ENCODE measurements at places on chromosomes 1 and 21. TPM values are rescaled to one million over a fixed set of nuclear protein-coding genes. Genes with fewer than 3 reads are reported as not detected.

DNA sequence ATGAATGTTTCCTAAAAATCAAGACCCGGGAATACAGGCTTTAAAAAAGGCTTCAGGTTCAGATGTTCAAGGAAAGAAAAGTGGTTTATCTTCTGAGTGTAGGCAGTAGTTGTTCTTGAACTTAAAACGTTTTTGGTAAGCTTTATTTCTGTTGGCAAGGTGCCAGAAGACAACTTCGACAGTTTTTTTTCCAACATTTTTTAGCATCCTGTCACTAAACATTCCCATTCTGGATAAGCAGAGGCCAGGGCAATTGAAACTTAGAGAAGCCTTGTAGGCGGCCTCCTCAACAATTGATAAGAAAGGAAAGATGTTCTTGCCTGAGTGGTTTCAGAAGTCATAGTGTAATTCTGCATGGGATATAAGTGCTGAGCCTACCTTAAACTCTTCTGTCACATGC, 66.7 kb downstream of the PATJ start:
- H3K36me3 ChIP-seq, result peaks cover 11% of the 10 kb centered on the region
- H3K27me3 ChIP-seq, result no peaks in the 10 kb centered on the region
- DNase-seq, result no peak
- no peak overlapping the region for H3K27ac ChIP-seq
- no peak overlapping the region for H3K4me3 ChIP-seq

DNA sequence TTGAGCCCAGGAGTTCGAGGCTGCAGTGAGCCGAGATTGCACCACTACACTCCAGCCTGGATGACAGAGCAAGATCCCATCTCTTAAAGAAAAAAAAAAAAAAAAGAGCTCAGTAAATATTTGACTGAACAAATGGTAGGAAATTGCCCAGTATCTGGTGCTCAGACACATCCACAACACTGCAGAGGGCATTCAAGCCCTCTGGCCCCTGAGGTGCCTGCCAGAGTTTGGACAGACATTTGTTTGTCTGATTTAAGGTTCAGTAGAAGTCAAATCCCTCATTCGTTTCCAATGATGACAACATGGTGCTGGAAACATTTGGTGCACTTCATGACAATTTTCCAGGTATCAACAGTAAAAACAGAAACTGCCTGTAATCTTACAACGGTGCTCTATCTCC, 86.6 kb downstream of the HLCS start:
- H3K27ac ChIP-seq, result no peak overlapping the region
- H3K4me3 ChIP-seq, result no peak overlapping the region
- H3K27me3 ChIP-seq, result no peaks in the 10 kb centered on the region
- H3K4me1 ChIP-seq, result no peaks in the 10 kb centered on the region
- no peak for DNase-seq

DNA sequence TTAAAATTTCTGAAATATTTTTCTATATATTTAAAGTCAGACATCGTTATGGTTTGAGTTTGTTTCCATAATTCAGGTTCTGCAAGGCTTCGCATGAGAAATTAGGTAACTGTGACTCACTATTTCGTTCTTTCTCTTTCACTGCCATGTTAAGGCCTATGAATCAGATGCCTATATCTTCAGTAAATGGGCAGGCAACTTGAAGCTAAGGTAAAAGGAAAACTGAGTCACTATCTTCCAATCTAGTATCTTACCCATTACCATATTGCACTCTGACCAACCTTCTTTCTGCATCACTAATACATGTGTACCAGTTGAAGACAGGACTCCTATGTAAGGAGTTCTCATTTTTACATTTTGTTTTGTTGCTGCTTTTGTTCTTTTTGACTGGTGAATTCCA, 37.8 kb downstream of the PYHIN1 start:
- H3K27ac ChIP-seq, result no peak overlapping the region
- peaks cover 9% of the 10 kb centered on the region for H3K36me3 ChIP-seq
- no peaks in the 10 kb centered on the region for H3K27me3 ChIP-seq
- no peaks in the 10 kb centered on the region for H3K4me1 ChIP-seq
- no peak for DNase-seq

DNA sequence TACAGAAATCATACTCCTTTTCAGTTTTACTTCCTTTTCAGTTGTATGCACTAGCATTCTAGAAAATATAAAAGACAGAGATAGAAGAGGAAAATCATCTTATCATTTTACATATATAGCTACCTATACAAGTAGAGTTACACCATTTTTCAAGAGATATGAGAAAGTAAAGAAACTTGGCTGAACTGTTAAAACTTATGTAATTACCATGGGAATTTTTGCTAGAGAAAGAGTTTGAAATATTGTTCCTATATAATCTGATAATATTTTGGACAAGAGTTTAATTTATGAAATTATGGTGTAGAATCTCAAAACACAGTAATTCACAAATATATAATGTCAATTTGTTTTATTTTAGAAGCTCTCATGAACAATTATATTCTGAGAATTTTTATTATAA, 180.8 kb downstream of the PLPPR4 start:
- H3K27me3 ChIP-seq, result no peaks in the 10 kb centered on the region
- H3K4me3 ChIP-seq, result no peak overlapping the region
- no peaks in the 10 kb centered on the region for H3K36me3 ChIP-seq
- H3K4me1 ChIP-seq, result no peaks in the 10 kb centered on the region

GRCh38 chr1:115158181-115158580, 68.9 kb upstream of the TSPAN2 start:
- H3K36me3 ChIP-seq, result no peaks in the 10 kb centered on the region
- H3K27me3 ChIP-seq, result no peaks in the 10 kb centered on the region
- H3K4me1 ChIP-seq, result no peaks in the 10 kb centered on the region
- no peak overlapping the region for H3K4me3 ChIP-seq

Gene VAMP3
- total RNA-seq, result 52.1 TPM

GRCh38 chr1:91124290-91124985, 102.6 kb upstream of the ZNF644 start:
- no peaks in the 10 kb centered on the region for H3K36me3 ChIP-seq
- no peak for DNase-seq
- H3K4me1 ChIP-seq, result no peaks in the 10 kb centered on the region
- H3K27me3 ChIP-seq, result no peaks in the 10 kb centered on the region
- H3K27ac ChIP-seq, result no peak overlapping the region
- no peak overlapping the region for H3K4me3 ChIP-seq

GRCh38 chr1:78095593-78095992, 49.8 kb downstream of the GIPC2 start:
- DNase-seq, result no peak
- H3K27me3 ChIP-seq, result no peaks in the 10 kb centered on the region
- no peak overlapping the region for H3K27ac ChIP-seq
- no peak overlapping the region for H3K4me3 ChIP-seq
- no peaks in the 10 kb centered on the region for H3K4me1 ChIP-seq
- H3K36me3 ChIP-seq, result no peaks in the 10 kb centered on the region

Gene TBX19
- 2.8 TPM for total RNA-seq

GRCh38 chr1:56533197-56533596, 46.2 kb downstream of the PLPP3 start:
- H3K36me3 ChIP-seq, result peaks cover 4% of the 10 kb centered on the region
- no peak overlapping the region for H3K4me3 ChIP-seq
- no peaks in the 10 kb centered on the region for H3K27me3 ChIP-seq
- H3K4me1 ChIP-seq, result no peaks in the 10 kb centered on the region

- no peaks in the 10 kb centered on the region for H3K4me1 ChIP-seq
- H3K27me3 ChIP-seq, result no peaks in the 10 kb centered on the region
- H3K36me3 ChIP-seq, result no peaks in the 10 kb centered on the region
- H3K4me3 ChIP-seq, result no peak overlapping the region
- DNase-seq, result no peak
These were observed 34.7 kb downstream of the ACOT11 start for GRCh38 chr1:54582566-54583306.

GRCh38 chr21:36400719-36401118, 15.5 kb downstream of the CHAF1B start:
- no peaks in the 10 kb centered on the region for H3K27me3 ChIP-seq
- no peak for DNase-seq
- H3K4me1 ChIP-seq, result no peaks in the 10 kb centered on the region
- H3K36me3 ChIP-seq, result peaks cover 10% of the 10 kb centered on the region
- H3K4me3 ChIP-seq, result no peak overlapping the region
- H3K27ac ChIP-seq, result no peak overlapping the region

GRCh38 chr1:153610334-153610733, 2.6 kb downstream of the S100A16 start:
- no peaks in the 10 kb centered on the region for H3K36me3 ChIP-seq
- no peak for DNase-seq
- H3K27ac ChIP-seq, result no peak overlapping the region
- H3K27me3 ChIP-seq, result no peaks in the 10 kb centered on the region

Measured in T-cell (primary cell).